ENCODE measurements at places on chromosomes 13 and 19.

- DNase-seq, result no peak
Observed at GRCh38 chr19:4361152-4362046, 18.0 kb downstream of the MPND start.

DNA sequence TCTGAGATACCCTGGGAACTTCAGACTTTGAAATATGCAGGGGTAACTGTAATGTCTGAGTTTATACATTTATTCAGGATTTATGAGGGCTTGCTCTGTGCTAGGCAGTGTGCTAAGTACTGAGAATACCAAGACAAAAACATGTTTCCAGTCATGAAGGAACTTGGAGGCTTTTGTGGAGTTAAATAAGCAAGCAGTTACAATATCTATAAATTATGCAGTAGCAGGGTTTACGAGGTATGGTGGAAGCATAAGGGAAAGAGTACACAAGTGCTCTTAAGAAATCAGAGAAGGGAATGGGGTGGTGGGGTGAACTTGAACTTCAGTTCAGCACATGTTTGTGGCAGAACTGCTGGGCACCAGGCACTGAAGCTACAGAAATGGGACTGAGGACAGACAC is 28.0 kb downstream of the MAB21L1 start:
- no peak for DNase-seq

DNA sequence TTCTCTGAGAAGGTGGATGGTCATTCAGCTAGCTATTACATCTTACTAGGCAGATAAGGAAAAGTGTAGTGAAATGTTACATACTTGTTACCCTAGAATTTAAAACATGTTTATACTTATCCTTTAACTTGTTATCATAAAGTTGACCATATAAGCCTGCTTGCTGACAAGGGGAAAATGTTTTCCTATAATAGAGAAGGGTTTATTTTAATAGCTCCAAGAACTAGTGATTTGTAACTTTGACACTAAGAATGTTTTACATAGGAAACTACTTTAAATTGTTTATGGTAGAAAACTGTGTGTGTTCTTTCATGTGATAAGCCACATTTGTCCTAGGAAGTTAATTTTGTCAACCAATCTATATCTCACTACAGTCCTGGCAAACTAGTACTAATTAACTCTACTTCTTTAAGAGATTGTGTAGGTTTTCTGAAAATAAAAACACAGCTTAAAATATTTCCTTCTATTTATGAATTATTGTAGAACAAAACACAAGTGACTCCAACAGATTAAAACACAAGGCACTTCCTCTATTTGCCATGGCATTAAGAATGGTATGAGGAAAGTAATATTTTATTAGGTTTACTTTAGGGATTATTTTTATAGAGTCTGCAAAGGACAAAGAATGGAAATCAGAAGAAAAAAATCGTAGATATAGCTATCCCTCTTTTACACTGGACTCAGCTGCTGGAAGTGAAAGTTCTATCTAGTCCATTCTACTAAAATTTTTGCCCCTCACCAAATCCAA is 233.3 kb upstream of the NBEA start:
- DNase-seq, result no peak

- no peak for DNase-seq
Observed at GRCh38 chr19:39737891-39738290, at the start of gene CLC. CLC (minus strand) TSS chr19:39738029; CDS start chr19:39737952, 77 bp downstream.

GRCh38 chr13:61463024-61463423 is 47.4 kb upstream of the PCDH20 start:
- no peak for DNase-seq

DNA sequence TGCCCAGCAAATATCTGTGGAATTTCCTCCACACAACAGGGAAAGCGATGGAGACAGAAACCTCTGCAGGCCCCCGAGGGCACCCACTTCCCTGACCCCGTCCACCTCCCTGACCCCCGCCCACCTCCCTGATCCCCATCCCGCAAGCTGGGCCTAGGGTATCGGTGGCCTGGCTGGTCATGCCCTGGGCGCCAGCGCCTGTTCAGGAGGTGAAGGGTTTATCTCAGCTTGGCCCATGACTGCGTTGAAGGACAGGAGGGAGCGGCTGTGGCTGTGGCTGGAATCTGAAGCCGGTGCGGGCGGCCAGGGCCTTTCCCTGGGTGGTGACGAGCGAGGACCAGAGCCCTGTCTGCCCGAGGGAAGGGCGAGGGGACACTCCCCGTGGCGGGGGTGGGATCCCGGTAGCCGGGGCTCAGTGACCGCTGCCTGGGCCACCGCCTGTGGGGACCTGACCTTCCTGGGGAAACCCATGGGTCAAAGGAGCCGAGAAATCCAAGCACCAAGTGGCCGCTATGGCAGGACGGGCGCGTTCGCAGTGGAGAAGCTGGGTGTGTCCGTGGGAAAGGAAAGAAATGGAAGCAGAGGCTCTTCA is 20.7 kb downstream of the GAS6 start:
- no peak for DNase-seq

GRCh38 chr13:57925250-57925649 is 293.7 kb downstream of the PCDH17 start:
- no peak for DNase-seq

- no peak for DNase-seq
Observed at GRCh38 chr13:74562381-74562780, 428.2 kb upstream of the KLF12 start.

DNA sequence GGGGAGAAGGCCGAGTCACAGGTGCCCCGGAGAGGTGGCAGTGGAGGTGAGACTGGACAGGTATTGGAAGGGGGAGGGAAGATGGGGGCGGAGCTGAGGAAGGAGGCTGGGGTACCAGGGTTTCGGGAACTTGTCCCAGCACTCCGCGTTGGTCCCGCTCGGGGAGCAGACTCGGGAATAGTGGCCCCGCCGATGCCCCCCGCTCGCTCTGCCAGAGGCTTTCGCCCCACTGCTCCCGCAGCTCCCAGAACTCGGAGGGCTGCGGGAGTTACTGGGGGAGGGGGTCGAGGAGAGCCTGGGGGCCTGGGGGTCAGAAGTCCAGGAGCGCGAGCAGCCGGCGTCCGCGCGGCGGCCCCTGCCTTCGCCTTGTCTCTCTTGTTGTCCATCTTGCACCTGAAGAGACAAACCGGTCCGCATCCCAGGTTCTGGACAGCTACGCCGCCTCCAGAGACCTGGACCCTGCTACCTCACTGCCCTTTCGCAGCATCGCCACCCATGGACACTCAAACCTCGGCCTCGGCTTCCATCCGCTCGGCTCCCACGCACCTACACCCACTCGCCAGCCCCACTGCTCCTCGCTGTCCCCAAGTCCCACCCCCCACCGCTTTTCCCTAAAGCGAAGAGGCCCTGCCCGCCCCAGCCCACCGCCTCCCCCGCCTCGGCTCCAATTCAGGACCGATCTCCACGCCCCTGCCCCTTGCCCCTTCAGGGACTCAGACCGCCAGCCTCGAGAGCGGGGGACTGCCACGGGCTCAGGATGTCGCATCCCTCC is 700 bp downstream of the PRR36 start:
- no peak for DNase-seq
